Stimulated activated CD8-positive, alpha-beta memory T cell treated with anti-CD3 and anti-CD28 coated beads, Interleukin-4, amount 100 ng/mL, for 1 hour (primary cell): ENCODE measurements at places on chromosomes 5 and 9.

- DNase-seq, result no peak
Observed at GRCh38 chr5:107218457-107219193, 452.1 kb downstream of the EFNA5 start.

- DNase-seq, result no peak
Observed at GRCh38 chr5:152306386-152306785, 98.7 kb downstream of the NMUR2 start.

DNA sequence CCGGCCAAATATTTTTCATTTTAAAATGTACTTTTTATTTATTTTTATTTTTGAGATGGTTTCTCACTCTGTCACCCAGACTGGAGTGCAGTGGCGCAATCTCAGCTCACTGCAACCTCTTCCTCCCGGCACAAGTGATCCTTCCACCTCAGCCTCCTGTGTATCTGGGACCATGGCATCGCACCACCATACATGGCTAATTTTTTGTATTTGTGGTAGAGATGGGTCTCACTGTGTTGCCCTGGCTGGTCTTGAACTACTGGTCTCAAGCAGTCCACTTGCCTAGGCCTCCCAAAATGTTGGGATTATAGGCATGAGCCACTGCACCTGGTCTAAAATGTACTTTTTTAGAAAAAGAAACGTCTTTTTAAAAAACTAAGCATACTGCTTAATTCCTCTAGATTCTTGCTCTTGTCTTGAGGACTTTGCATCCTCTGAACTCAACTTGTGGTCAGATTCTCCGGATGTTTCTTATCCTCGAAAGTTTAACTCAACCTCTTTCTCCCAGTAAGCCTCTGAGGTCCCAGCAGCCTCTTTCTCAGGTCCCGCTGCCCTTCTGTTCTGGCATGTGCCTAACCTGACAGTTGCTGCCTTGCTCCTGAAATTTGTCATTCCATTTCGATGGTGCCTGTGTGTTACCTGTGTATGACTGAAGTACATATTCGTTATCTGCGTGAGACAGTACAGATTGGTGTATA lies 63.0 kb downstream of the TRIO start:
- DNase-seq, result no peak

- DNase-seq, result no peak
Observed at GRCh38 chr5:171509467-171509866, 90.0 kb downstream of the FGF18 start.

DNA sequence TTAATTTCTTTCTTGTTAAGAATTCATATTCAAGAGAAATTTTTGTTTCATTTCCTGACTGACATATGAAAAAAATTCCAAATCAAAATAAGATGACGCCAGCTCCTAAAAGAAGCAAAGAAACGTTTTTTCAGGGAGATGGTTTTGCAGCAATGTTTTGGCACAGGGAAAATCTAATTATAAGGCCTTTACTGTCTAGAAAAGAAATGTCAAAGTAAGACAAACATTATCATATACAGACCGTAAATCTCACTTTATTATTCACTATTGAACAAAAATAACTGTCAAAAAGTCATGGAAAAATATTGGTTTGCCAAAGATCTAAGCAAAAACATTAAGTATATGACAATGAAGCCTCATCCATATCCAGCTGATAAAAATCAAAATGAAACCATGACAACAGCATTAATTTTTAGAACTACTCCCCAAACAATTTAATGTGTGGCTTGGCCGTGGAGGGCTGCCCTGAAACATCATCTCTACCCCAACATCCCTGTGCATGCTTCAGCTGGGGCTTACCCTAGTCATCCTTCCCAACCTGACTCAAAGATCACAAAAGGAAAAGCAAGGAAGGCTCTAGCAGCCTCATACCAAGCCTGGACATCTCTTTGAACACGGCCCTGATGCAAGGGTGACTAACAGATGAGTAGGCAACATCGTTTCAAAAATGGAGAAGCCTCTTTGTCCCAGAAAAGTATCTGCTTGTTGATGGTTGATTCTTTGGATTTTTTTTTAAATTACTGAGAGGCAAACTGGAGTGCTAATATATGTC lies 95.6 kb downstream of the ARSB start:
- DNase-seq, result no peak

- DNase-seq, result no peak
Observed at GRCh38 chr5:37637165-37637845, 202.5 kb downstream of the GDNF start.

- no peak for DNase-seq
Observed at GRCh38 chr9:107886826-107887225, 397.3 kb upstream of the KLF4 start.

- DNase-seq, result no peak
Observed at GRCh38 chr9:121261755-121262154, 6.2 kb upstream of the GSN start.

GRCh38 chr9:131748411-131748955 lies 8.6 kb upstream of the RAPGEF1 start:
- no peak for DNase-seq

DNA sequence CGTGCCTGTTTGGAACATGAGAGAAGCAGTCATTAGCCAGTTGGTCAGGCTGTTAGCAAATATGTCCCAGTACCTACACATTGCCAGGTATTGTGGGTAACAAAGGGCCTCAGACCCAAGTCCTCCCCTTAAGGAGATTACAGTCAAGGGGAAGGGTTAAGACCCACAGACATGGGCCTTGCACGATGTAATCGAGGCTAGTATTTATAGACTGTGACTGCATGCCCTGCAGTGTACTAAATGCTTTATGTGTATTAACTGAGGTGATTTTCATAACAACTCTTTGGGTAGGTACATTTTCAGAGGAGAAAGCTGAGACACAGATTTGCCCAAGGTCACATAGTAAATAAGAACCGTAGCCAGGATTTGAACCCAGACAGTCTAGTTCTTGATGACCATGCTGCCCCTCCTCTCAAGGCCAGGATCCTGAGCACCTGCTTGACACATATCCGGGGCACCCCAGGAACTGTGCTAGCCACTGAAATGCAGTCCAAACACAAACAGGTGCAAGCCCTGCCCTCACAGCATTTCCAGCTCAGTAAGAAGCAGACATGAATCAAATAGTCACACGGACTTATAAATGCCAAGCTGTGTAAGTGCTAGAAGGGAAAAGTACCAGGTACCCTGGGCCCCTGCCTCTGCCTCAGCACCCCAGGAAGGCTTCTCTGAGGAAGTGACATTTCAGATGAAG lies 32.0 kb upstream of the GRPEL2 start:
- no peak for DNase-seq
